GF-D8 (cell line): ENCODE measurements at places on chromosomes 11 and 22.

DNA sequence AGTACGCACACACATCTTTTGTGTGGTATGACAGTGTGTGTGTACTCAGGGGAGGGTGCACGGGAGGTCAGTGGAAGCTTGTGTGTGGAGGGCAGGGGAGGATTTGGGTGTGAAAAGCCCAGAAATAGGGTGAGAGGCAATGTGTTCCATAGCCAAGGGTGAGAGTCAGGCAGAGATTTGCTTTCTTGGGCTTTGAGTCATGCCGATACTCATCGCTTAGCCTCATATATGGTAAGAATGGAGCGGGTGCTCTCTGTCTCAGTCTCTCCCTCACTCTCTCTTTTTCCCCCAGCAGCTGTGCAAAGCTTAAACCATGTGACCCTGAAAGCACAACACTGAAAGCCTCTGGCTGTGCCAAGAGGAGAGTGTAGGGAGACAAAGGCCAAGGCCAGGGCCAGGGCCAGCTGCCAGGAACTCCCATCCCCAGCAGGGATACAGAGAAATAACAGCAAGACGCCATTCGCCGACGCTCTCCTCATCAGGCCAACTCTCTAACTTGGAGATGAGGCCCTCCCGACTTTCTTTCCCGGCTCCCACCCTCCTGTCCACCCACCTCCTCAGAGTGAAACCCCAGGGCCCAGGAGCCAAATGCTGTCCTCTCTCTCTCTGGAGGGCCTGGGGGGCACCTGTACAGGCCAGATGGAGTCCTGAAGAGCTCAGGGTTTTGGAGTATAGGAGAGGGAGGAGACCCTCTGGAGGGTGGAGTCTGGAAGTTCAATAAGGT is 20.3 kb upstream of the MICAL3 start:
- no peak for DNase-seq

DNA sequence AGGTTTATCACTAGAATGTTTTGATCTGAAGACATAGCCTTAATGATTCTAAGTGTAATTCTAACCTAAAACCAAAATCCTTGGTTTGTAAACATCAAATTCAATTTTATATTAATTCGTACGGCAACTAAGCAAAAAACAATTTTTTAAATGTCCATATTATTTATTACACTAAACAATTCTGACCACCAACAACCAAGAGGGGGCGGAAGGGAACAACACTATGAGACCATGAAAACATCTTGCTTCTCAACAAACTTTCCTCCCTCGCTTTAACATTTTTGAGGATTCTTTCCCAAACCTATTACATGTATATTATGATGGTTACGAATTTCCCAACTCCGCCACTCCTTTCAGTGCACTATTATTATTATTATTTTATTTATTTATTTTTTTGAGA is 6.5 kb upstream of the UCP2 start:
- peak; percentile 5 for DNase-seq

- no peak for DNase-seq
These were observed 1143.3 kb downstream of the LRRC4C start for GRCh38 chr11:40316171-40316570.

DNA sequence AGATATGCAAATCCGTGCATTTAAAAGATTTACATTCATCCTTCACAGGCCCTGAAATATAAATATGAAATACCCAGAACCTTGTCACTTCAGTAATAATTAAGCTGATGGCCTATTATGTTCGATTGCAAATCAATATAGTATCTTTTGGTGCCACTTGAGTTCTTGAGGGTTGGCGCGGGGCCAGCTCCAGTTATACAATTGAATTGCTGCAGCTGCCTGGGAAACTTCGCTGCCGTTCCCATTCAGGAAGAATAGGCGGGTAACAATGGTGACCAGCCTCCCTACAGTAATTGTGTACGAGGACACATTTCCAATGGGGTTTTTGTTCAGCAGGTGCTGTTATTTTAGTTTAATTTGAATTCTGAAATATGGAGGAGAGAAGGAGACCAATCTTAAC is 451.2 kb downstream of the INSC start:
- DNase-seq: no peak

- DNase-seq: no peak
These were observed 21.0 kb downstream of the LMO1 start for GRCh38 chr11:8242499-8243280.

DNA sequence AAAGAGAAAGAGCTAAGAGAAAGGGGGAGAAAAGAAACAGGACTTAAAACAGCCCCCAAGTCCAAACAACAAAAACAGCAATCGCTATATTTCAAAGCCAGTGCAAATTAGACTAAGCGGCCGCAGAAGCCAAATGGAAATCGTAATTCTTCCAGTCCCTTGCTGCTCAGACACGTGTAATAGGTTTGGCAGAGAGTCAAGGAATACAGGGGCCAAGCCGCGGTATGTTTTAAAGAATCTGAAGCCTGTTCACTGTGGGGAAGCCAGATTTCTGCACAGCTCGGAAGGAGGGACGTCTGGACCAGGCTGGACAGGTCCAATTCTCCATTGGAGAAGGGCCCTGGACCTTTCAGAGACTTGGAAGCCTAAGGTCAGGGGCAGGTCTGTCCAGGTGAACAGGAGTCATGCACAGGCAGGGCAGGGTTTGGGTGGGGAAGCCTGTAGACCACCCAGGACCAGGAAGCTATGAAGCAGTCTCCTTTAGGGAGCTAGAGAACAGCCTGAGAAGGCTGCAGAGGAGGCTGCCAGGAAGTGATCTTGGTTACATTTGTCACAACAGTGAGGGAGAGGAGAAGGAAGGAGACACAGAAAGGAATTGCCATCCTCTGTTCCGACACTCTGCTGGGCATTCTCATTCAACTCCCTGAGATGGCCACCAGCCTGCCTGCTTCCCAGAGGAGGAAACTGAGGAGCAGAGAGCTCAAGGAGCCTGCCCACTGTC is 265.5 kb upstream of the ISX start:
- DNase-seq: no peak

GRCh38 chr11:129724866-129725265 is 90.8 kb upstream of the TMEM45B start:
- no peak for DNase-seq

DNA sequence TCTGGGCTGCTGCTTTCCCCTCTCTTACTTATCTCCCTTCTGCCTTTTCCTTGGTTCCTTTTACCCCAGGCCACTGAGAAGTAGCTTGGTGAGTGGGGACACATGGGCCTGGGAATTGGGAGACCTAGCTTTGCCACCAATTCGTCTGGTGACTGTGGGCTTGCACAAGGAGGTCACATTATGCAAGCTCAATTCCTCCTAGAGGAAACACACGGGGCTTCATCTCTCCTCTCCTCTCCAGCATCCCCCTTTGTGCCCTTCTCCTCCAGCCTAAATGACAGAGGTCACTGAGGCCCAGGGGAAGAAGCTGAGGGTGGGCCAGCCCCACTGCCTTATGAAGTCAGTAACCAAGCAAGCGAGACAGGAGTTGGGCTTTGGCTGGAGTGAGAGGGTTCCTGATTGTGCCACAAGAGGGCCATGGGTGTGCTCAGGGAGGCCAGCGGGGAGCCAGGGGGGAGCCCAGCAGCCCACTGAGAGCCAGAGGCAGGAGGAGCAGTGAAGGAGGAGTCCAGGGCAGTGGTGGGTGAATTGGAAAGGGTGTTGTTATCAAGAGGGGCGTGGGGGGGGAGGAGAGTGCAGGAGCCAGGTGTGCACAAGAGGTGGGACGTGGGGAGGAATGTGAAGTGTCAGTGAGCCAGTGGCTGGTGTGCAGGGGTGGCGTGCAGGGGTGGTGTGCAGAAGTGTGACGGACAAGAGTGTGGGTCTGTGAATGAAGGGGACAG is 2.0 kb downstream of the CLCF1 start:
- DNase-seq: peak; percentile 61

DNA sequence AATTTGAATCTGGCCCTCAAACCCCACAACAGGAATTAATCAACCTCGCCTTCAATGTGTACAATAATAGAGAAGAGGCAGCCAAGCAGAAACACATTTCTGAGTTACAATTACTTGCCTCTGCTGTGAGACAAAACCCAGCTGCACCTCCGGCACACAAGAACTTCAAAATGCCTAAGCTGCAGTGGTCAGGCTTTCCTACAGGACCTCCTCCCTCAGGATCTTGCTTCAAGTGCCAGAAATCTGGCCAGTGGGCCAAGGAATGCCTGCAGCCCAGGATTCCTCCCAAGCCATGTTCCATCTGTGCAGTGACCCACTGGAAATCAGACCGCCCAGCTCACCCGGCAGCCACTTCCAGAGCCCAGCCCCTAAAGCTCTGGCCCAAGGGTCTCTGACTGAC is 3.4 kb upstream of the NDUFC2 start:
- DNase-seq: no peak
